ENCODE measurements at places on chromosomes 5 and 9. TPM values are rescaled to one million over a fixed set of nuclear protein-coding genes. Genes with fewer than 3 reads are reported as not detected.

Gene LECT2
- total RNA-seq, result not detected

Gene PCDHGA11
- total RNA-seq, result 10.3 TPM

Gene TAF11L10
- total RNA-seq, result not detected

Gene OXCT1
- 33.7 TPM for total RNA-seq

Gene SHISAL2B
- total RNA-seq, result not detected

Gene RXRA
- 37.4 TPM for total RNA-seq

Gene HBEGF
- 35.3 TPM for total RNA-seq

Gene IFNA13
- total RNA-seq, result not detected

Gene AGXT2
- not detected for total RNA-seq

Gene ARID3C
- total RNA-seq, result not detected

Gene PCAT7
- total RNA-seq, result not detected

Gene FAM153A
- total RNA-seq, result not detected

Gene ANKRD18A
- 0.21 TPM for total RNA-seq

Gene IL13
- not detected for total RNA-seq

Gene MLLT3
- total RNA-seq, result 10.0 TPM

Gene PCDHGB2
- total RNA-seq, result 1.9 TPM

Gene FABP6
- not detected for total RNA-seq

Gene NR6A1
- total RNA-seq, result 1.2 TPM

Gene SLC34A3
- not detected for total RNA-seq

Gene IL5
- not detected for total RNA-seq

Gene FCN2
- not detected for total RNA-seq

Gene UGT3A1
- total RNA-seq, result not detected

Gene TMC1
- total RNA-seq, result 1.5 TPM

Gene FBP2
- total RNA-seq, result not detected

Gene FBXO4
- total RNA-seq, result 7.7 TPM

Gene REEP2
- total RNA-seq, result 4.4 TPM

Gene CCDC183
- total RNA-seq, result 0.37 TPM

Gene FRRS1L
- total RNA-seq, result not detected

Gene BTNL3
- not detected for total RNA-seq

Gene PCDHB7
- 0.48 TPM for total RNA-seq

Gene COMMD10
- 27.0 TPM for total RNA-seq

Gene ARHGEF39
- 6.5 TPM for total RNA-seq

Gene BICD2
- total RNA-seq, result 37.9 TPM

Gene SPATA31E1
- total RNA-seq, result not detected

Gene TRIP13
- 39.0 TPM for total RNA-seq

Gene RANBP3L
- not detected for total RNA-seq

Gene FST
- total RNA-seq, result 13.4 TPM

Gene HAND1
- total RNA-seq, result not detected

Gene HNRNPH1
- 993 TPM for total RNA-seq

Gene SPATA9
- not detected for total RNA-seq

Gene ZFP37
- total RNA-seq, result 1.6 TPM

Gene IFNK
- total RNA-seq, result not detected

Gene PPP3R2
- total RNA-seq, result not detected

Gene RASEF
- 0.05 TPM for total RNA-seq

All from endothelial cell of umbilical vein (primary cell).